ENCODE measurements at places on chromosomes 7 and 10.

DNA sequence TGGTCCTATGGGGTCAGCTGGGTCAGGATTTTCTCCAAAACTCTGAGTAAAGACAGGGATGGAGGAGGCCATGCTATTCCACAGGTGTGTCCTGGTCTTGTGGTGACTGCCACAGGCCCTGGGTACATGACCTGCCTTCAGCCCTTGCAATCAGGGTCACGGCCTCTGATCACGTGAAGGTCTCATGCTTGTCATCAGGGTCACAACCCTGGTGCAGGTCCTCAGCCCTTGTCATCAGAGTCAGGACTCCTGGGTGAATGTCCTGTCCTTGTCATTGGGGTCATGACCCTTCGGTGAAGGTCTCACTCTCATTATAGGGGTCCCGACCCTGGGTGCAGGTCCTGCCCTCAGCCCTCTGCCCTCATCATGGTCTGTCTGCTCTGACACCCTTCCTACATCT lies 21.9 kb upstream of the TBRG4 start:
- DNase-seq, result no peak

- DNase-seq, result no peak
These were observed 22.7 kb downstream of the FAM237B start for GRCh38 chr7:90298145-90299038.

GRCh38 chr7:77406421-77406820 lies 9.7 kb downstream of the GSAP start:
- DNase-seq, result no peak

DNA sequence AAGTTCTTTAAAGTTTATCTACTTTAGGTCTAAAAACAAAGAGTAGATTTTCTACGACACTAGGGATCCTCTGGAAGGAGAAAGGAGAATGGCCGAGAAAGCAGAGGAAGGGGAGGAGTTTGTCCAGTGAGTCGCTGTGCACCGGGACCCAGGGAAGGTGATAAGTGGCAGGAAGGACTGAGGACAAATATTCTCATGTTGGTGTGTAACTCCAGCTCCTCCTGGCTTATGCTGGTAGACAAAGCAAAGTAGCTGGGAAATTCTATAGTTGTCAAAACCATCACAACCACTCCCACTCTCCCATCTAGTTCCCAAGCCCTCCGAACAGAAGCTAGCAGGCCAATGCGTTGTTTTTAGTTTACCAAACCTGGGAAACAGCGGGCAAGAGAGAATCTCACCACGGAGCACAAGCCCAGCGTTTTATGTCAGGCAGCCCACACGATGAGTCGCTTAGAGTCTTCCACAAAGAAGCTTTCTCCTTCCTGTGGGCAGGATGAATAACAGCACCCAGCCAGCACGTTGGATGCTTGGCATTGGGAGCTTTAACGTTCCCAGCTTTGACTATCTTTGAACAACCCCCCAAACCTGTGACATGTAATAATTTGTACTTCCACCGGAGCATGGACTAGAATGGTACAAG lies 32.9 kb upstream of the JCAD start:
- no peak for DNase-seq

DNA sequence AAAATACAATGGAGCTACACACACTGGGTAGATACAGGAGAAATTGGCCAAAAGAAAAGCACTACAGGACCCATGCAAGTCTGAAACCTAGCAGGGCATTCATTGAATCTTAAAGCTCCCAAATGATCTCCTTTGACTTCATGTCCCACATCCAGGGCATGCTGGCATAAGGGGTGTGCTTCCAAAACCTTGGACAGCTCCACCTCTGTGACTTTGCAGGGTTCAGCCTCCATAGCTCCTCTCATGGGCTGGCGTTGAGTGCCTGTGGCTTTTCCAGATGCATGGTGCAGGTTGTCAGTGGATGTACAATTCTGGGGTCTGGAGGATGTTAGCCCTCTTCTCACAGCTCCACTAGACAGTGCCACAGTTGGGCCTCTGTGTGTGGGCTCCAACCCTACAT lies 626.3 kb upstream of the POT1 start:
- no peak for DNase-seq

DNA sequence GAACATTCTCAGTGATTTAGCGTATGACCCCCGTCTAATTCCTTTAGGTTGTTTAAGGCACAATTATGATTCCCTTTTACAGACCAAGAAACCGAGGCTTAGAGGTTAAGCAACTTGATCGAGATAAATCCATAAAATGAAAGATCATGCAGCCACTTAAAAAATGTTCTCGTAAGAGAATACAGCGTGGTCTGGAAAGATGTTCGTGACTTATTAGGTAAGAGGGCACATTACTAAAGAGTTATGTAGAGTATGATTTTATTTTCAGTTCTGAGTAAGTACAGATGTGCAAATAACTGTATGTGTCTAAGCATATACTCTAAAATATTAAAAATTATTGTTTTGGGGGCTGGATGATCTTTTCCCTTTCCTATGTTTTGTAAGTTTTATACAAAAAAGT lies 575.1 kb downstream of the PARD3 start:
- DNase-seq, result no peak

DNA sequence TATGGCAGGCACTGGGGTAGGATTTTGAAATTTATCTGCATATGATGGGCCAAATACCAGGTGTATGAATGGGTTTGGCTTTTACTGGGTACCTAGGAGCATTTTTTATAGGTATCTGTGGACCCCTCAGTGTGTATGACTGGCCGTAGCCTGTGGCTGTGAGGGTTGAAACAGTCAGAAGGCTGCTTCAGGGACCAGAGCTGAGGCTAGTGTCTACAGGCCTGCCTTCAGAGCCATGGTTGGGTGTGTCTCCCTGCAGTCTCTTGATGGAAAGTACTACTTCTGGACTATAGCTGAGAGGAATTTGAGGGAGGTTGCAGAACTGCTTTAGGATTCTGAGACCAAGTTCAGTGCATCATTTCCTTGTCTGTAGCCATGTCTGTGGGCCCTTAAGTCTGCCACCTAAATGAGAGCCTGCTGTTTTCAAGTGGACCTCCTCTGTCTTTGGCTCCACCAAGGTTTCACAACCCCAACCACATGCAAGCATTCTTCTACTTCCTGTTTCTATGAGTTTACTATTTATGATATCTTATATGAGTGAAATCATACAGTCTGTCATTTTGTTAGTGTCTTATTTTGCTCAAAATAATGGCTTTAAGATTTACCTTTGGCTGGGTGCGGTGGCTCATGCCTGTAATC lies 19.9 kb upstream of the ZNF138 start:
- DNase-seq, result no peak

DNA sequence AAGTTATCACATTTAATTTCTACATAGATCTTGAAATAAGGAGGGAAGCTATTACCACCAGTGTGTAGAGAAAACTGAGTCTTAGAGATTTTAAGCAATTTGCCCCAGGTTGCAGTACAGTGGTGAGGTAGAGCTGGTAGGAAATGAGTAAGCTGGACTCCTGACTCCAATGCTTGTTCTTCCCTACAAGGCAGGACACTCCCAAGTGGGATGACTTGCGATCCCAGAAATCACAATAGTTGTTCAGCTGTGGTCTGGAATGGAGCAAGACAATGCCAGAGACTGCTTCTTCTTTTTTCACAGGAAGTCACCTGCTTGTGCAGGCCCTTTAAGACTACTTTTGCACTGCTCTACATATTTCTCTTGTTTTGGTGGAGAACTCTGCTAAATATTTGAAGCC lies 327.2 kb upstream of the BMPER start:
- DNase-seq, result no peak

DNA sequence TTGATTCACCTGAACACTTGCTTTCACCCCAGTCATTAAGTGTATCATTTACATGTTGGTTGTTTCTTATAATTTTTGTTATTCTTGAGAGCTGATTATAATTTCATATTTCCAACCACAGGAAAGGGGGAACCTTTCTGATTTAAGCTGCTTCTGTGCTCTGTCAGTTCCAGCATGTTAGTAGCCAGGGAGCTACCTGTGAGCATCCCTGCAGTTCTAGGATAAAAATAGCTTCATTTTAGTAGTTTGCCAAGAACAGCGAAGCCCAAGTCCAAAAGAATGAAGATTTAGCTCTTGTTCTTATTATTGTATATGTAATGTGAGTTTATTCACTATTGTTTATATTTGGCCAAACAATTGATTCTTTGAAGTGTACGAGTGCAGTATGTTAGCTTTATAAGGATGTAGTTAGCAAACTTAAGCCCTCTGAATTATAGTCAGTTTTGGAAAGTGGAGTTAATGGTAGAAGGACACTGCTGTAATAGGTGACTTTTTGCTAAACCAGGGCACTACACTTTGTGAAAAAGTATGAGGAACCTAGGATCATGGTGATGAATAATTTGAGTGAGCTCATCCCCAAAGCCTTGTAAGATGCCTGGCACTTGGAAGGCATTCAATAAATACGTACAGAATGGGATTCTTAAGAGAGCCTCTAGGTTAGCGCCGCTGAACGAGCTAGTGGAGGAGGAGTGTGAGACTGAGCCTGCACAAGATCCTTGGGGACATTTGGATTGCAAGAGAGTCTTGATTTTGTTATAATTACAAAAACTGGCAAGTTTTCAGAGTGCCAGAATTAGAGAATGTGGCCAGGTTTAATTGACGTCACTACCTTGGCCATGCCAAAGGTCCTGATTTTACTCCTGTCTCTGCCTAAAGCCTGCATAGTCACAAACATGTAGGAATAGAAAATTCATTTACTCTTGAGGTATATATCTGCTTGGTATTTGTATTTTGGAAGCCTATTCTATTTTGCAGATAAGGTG lies 29.8 kb downstream of the DNAH11 start:
- DNase-seq, result no peak

GRCh38 chr7:66352071-66352470 lies 146.9 kb downstream of the TPST1 start:
- no peak for DNase-seq

GRCh38 chr7:18900803-18901202 lies 216.6 kb downstream of the TWIST1 start:
- no peak for DNase-seq

- DNase-seq, result no peak
These were observed 18.1 kb downstream of the VIPR2 start for GRCh38 chr7:159126311-159127260.

DNA sequence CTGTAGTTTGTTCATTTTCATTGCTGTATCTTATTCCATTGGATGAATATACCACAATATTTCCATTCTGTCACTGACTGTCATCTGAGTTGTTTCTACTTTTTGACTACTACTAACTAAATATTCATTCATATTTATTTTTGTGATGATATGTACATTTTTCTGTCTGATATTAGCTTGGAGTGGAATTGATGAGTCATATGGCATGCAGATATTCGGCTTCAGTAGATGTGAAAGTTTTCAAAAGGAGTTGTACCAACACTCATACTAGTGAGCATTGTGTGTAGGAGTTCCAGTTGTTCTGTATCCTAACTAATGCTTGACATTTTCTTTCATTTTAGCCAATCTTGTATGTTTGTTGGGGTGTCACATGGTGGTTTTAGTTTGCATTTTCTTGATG lies 7.7 kb downstream of the RUNDC3B start:
- DNase-seq, result no peak

GRCh38 chr7:102832674-102833073 lies 80.1 kb upstream of the LRRC17 start:
- DNase-seq, result no peak

- DNase-seq, result no peak
These were observed 28.6 kb upstream of the KCNK18 start for GRCh38 chr10:117168729-117169128.

- DNase-seq, result no peak
These were observed 101.6 kb upstream of the FAM171A1 start for GRCh38 chr10:15472431-15473395.

- no peak for DNase-seq
These were observed 21.0 kb upstream of the EIF5AL1 start for GRCh38 chr10:79491143-79491835.

- DNase-seq, result no peak
These were observed 281.6 kb upstream of the POM121L12 start for GRCh38 chr7:52753855-52754254.

Data from NCI-H187 treated with DMSO at 0.1 percent for 48 hours (cell line).